Activated CD4-positive, alpha-beta T cell treated with anti-CD3 and anti-CD28 coated beads, Interleukin-2, amount 10 ng/mL, durations not matched to agents 24 days and 14 days (primary cell): ENCODE measurements at places on chromosomes 3 and 15.
A peak's percentile ranks its signal among the peaks of the same experiment; 100 is the strongest.

DNA sequence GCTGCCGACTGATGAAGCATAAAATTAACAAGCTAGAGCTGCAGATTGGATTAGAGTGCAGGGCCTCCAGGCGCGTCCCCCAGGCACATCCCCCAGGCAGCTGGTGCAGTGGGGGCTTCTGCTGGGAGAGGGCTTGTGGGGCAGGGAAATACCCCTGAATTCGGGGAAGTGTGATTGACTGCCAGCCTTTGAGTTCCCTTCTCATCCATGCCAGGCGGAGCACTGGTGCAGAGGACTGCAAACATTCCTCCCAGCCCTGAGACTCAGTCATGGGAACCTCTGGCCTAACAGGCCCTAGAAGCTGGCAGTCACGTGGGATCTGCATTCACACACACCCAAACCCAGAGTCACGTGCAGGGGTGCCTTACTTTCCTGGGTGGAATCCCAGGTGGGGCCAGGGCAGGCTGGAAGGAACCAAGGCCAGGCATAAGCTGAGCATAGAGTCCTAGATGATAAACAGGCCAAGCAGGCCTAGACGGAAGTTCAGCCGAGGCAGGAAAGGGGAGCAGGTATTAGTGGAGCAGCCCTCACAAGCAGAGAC is 46.2 kb upstream of the SEC22A start:
- H3K27ac ChIP-seq = no peak overlapping the region
- no peaks in the 10 kb centered on the region for H3K27me3 ChIP-seq
- H3K4me1 ChIP-seq = peaks cover 4% of the 10 kb centered on the region
- H3K4me3 ChIP-seq = no peak overlapping the region

DNA sequence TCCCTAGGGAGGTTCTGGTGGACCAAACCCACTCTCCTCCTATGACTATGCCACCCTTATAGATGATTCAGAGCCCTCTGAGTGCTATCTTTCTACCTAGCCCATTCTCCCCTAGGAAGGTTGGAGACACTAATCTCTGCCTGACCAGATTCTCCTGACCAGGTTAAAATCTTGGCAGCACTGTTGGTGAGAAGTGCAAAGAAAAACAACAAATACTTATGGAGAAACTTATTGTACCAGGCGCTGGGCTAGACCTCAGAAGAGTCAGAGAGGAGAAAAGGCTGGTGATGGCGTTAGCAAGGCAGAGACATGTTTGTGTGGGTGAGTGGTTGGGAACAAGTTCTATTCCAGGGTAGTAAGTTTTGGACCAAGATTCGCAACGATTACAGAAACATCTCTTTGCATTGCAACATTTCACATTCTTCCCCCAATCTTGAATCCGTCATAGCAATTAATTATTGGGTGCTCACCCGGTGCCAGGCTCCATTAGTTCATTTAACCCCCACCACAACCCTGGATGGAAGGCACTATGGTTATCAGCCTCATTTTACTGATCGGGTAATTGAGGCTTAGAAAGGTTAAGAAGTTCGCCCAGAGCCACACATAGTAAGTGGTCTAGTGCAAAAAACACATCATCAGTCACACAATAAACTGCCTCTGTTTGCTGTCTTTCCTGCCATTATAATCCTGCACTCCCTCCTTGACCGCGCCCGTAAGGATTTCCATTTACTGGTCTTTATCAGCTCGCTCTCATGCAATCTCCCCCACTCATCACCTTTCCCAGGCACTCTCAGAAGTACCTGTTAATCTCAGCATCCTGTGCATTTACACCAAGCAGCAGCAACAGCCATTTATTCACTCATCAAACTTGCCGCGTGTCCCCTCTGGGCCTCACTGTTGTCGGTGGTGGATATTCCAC is 655 bp upstream of the TSPAN3 start:
- H3K4me3 ChIP-seq = peak overlapping the region; percentile 83
- peaks cover 8% of the 10 kb centered on the region for H3K36me3 ChIP-seq
- peaks cover 30% of the 10 kb centered on the region for H3K4me1 ChIP-seq
- peaks cover 22% of the 10 kb centered on the region for H3K27me3 ChIP-seq

DNA sequence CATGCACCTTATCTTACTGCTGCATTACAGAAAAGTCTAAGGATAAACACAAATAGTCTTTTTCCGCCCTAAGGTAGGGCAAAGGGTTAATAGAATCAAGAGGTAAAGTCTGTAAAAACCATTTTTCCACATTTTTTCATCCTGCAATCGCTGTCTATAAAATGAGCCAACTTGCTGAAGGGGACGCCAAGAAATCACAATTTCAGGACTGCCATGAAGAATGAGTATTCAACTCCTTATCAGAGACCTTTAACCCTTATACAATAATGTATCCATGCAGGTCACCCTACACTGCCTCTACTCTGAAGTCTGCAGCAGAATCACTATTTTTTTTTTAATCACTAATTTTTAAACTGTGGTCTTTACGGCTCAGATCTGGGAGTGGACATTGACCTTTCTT is 1.1 kb upstream of the DNAJC13 start:
- H3K27ac ChIP-seq = peak overlapping the region; percentile 15
- peaks cover 11% of the 10 kb centered on the region for H3K36me3 ChIP-seq
- H3K27me3 ChIP-seq = peaks cover 7% of the 10 kb centered on the region
- H3K4me1 ChIP-seq = peaks cover 25% of the 10 kb centered on the region
- DNase-seq = no peak

GRCh38 chr3:81242871-81243270 is 518.6 kb downstream of the GBE1 start:
- no peaks in the 10 kb centered on the region for H3K36me3 ChIP-seq
- no peak for DNase-seq
- H3K4me3 ChIP-seq = no peak overlapping the region
- no peaks in the 10 kb centered on the region for H3K4me1 ChIP-seq
- H3K27me3 ChIP-seq = no peaks in the 10 kb centered on the region
- no peak overlapping the region for H3K27ac ChIP-seq

DNA sequence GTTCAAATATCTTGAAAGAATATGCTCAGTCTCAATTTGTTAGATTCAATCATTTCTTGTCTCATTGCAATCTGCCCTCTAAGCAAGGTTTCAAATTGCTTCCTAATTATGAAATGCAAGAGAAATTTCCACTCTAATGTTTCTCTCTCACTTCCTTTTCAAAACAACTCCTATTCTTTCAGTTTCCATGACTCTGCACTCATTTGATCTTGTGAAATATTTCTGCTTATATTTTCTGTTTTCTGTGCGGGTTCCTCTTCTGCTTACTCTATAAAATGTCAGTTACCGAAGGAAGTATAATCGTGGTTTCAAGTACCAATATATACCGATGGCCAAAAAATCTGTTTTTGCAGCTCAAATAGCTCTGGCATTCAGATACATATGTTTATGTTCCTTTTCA is 521.9 kb upstream of the NAALADL2 start:
- H3K4me3 ChIP-seq = no peak overlapping the region
- no peaks in the 10 kb centered on the region for H3K27me3 ChIP-seq
- H3K36me3 ChIP-seq = no peaks in the 10 kb centered on the region
- DNase-seq = no peak
- H3K4me1 ChIP-seq = no peaks in the 10 kb centered on the region

DNA sequence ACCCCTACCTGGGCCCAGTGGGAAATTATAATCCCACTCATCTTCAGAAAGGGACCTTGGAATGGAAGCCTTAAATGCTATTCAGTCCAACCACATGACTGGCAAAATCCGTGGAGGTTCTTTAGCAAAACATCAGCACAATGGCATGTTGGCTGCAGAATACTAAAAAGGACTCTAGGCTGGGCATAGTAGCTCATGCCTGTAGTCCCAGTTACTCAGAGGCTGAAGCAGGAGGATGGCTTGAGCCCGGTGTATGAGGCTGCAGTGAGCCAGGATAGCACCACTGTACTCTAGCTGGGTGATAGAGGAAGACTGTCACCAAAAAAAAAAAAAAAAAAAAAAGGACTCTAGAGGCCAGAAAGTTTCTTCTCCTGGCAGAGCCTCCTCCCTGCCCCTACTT is 60.6 kb upstream of the RYK start:
- no peak for DNase-seq
- no peaks in the 10 kb centered on the region for H3K36me3 ChIP-seq
- no peak overlapping the region for H3K27ac ChIP-seq
- peaks cover 2% of the 10 kb centered on the region for H3K4me1 ChIP-seq

- H3K27ac ChIP-seq = no peak overlapping the region
- H3K27me3 ChIP-seq = no peaks in the 10 kb centered on the region
- no peaks in the 10 kb centered on the region for H3K4me1 ChIP-seq
- DNase-seq = no peak
Observed at GRCh38 chr3:95327478-95327877, 1264.6 kb downstream of the NSUN3 start.

- H3K36me3 ChIP-seq = no peaks in the 10 kb centered on the region
- no peak for DNase-seq
- H3K27me3 ChIP-seq = no peaks in the 10 kb centered on the region
- no peak overlapping the region for H3K27ac ChIP-seq
- no peak overlapping the region for H3K4me3 ChIP-seq
Observed at GRCh38 chr15:37616215-37616614, 318.2 kb upstream of the TMCO5A start.

DNA sequence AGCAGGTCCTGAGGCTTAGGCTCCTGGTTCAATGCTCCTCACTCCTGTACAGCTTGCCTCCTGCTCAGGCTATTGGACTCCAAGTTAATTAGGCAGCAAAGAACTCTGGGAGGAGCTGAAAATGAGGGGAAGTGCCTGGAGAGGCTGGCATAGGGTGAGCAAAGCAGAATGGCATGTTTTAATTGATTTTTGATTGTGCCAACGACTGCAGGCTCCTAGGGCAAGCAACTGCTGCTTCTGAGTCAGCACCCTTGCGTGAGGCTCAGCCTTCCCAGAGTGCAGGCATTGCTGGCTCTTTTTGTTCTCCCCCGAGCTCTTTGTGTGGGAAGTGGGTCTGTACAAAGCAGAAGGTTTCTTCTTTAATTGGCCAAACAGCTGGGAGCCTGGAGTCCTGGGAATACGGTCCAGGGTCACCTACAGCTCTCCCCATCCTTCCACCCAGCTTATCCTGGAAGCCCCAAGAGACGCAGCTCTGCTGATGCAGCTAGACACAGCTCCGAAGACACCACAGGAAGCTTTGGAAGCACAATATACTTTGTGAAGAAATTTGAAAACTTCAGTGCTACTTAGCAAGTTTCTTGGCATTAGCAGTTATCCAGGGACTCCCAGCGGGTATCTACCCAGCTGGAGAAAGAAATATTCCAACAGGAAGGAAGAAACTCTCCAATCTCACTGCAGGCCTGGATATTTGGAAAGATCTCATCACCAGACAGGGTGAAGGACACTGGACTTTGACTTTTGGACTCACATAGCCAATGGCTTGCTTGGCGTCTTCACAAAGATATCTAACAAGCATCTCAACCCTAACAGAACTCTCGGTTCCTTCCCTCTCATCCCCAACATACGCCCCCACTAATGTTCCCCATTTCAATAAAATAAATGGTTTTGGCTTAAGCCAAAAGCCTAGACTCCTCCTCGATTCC is 76.8 kb downstream of the BDH1 start:
- no peaks in the 10 kb centered on the region for H3K36me3 ChIP-seq
- H3K4me1 ChIP-seq = peaks cover 2% of the 10 kb centered on the region
- H3K4me3 ChIP-seq = no peak overlapping the region
- peaks cover 11% of the 10 kb centered on the region for H3K27me3 ChIP-seq
- no peak for DNase-seq

GRCh38 chr3:155350571-155350970 is 57.1 kb upstream of the STRIT1 start:
- no peak overlapping the region for H3K4me3 ChIP-seq
- H3K27me3 ChIP-seq = no peaks in the 10 kb centered on the region
- no peak overlapping the region for H3K27ac ChIP-seq
- no peaks in the 10 kb centered on the region for H3K4me1 ChIP-seq

DNA sequence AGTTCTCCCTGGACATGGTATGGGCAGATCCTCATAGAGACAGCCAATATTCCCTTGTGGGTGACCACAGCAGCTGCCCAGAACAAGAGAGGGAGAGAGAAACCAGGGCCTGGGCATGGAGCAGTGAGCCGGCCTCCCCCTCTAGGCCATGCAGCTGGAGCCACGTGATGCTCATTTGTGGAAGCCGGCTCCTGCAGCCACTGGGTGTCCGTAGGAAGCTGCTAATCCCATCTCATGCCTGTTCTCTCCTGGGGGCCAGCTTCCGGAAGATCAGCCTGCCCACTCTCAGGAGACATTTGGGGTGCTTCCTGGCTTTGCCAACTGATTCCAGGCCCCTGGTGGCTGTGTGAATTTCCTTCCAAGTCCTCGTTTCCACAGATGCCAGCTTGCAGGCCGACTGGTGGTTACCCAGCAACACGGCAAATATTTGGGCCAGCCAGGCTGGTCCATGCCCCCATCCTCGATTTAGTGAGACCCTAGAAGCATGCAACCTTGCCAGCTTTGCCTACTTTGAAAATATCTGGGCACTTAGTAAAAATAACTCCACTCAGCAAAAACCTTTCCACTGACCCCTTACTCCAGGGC is 55.3 kb downstream of the LINGO1 start:
- no peak for DNase-seq
- H3K27ac ChIP-seq = no peak overlapping the region
- H3K4me1 ChIP-seq = no peaks in the 10 kb centered on the region
- H3K4me3 ChIP-seq = no peak overlapping the region

DNA sequence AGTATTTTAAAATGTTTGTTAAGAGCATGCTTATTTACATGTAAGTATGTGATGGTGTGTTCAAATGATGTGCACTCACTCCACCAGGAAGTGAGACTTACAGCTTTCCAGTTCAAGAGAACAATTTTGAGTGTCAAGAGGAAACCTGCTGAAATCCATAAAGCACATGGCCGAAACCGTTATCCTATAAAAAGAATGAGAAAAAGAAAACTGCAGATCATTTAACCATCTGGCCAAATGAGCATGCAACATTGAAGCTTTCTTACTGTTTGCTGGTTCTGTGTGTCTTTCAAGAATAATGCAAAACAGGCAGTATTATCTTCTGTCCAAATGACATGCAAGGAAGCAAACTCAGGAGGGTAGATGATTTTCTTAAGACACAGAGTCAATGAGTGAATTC is 26.3 kb downstream of the GABRR3 start:
- H3K4me1 ChIP-seq = peaks cover 43% of the 10 kb centered on the region
- H3K4me3 ChIP-seq = peak overlapping the region; percentile 15
- H3K36me3 ChIP-seq = peaks cover 6% of the 10 kb centered on the region
- no peaks in the 10 kb centered on the region for H3K27me3 ChIP-seq
- H3K27ac ChIP-seq = no peak overlapping the region

GRCh38 chr3:129321887-129322286 is 43.2 kb downstream of the HMCES start:
- peaks cover 3% of the 10 kb centered on the region for H3K4me1 ChIP-seq
- H3K36me3 ChIP-seq = no peaks in the 10 kb centered on the region
- DNase-seq = no peak
- H3K27ac ChIP-seq = no peak overlapping the region
- no peak overlapping the region for H3K4me3 ChIP-seq
- no peaks in the 10 kb centered on the region for H3K27me3 ChIP-seq

- peaks cover 3% of the 10 kb centered on the region for H3K27me3 ChIP-seq
- H3K4me3 ChIP-seq = no peak overlapping the region
- no peak for DNase-seq
- H3K27ac ChIP-seq = no peak overlapping the region
- no peaks in the 10 kb centered on the region for H3K4me1 ChIP-seq
Observed at GRCh38 chr3:115903843-115904242, 280.5 kb downstream of the GAP43 start.
